ENCODE measurements at places on chromosomes 1 and 21.

DNA sequence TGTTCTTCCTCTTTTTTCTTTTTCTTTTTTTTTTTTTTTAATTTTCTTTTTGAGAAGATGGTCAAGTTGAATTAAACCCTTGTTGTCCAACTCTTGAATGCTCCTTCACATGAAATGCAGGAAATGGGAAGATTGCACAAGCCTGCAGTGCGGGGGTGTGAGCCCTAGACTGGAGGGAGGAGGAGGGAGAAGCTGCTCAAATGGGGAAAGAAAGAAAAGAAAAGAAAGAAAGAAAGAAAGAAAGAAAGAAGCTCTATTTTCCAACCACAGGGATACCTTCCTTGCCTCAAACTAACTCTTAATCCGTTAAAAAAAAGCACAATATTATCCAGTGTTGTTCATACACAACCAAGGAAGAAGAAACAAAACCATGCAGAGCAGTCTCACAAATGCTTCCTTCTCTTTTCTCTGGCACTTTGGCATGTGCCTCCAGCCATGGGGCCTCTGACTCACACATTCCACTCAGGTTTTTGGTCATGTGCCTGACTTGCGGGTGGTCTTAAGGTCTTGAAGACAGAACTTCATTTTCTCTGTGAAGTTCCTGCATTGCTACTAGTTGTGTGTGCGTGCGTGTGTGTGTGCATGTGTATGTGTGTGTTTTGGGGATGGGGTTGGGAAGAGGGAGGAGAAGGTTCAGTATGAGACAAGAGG is 276.1 kb downstream of the RPS6KC1 start:
- DNase-seq = no peak

GRCh38 chr21:27196651-27197050 is 229.8 kb upstream of the ADAMTS5 start:
- DNase-seq = no peak

DNA sequence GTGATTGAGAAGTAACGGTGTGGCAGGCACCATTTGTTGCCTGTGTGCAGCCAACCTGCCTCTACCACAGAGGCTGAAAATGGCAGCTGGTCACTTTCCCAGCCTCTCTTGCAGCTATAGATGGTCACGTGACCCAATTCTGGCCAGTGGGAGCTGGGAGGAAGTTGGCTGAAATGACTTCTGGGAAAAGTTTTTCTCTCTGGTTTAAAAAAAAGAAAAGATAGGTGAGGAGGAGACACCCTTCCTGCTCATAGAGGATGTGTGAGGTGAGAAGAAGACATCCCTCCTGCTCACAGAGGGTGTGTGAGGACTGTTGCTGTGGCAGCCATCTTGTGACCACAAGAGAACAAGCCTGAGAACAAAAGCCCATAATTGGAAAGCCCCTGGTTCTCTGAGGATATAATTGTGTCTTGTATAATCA is 122.8 kb downstream of the SYF2 start:
- no peak for DNase-seq

- DNase-seq = no peak
Measured at GRCh38 chr1:23594927-23595353, 35.6 kb upstream of the ID3 start.

DNA sequence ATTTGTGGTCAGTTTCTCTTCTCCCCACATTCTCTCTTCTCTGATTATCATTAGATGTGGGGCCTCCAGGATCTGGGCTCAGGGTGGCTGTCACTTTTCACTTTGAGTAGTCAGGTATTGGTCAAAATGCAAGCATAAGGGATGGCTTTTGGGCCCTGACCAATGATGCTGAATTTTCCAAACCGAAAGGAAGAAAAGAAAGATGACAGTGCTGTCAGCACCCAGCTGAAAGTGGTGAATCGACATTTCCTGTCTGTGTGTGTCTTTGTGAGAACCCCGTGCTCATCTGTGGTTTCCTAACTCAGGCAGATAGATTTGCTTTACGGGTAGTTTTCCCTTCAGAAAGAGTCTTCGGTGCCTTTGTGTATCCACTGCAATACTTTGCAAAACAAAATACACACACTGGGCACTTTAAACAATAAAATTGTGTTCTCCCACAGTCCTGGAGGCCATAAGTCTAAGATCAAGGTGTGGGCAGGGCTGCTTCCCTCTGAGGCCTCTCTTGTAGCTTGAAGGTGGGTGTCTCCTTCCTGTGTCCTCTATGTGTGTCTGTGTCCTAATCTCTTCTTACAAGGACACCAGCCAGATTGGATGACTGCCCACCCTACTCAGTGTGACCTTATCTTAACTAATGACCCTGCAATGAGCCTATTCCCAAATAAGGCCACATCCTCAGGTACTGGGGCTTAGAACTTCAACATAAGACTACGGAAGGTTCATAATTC is 274.8 kb upstream of the AJAP1 start:
- no peak for DNase-seq

GRCh38 chr1:26031611-26032220 is 10.1 kb downstream of the EXTL1 start:
- DNase-seq = no peak

Measured in nucleus accumbens (tissue), 56 donors.